Stimulated activated CD4-positive, alpha-beta T cell treated with anti-CD3 and anti-CD28 coated beads, TNF-alpha, amount 100 ng/mL, for 4 hours (primary cell): ENCODE measurements at places on chromosomes 1 and 21.

DNA sequence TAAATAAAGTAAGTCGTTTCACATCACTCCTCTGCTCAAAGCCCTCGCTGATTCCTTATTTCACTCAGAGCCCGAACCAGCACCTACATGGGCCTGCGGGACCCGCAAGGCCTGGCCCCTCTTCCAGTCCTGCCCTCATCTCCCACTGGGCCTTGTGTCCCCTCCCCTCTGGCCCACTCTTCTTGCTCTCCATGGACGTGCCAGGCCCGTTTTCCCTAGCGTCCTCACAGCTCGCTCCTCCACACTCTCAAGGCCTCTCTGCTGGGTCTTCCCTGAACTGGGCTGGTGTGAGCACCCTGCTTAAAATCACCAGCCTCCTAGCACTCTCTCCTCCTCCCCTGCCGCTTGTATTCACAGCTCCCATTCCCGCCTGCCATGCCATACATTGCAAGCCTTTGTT is 237.9 kb downstream of the FOXD2 start:
- no peak for DNase-seq

DNA sequence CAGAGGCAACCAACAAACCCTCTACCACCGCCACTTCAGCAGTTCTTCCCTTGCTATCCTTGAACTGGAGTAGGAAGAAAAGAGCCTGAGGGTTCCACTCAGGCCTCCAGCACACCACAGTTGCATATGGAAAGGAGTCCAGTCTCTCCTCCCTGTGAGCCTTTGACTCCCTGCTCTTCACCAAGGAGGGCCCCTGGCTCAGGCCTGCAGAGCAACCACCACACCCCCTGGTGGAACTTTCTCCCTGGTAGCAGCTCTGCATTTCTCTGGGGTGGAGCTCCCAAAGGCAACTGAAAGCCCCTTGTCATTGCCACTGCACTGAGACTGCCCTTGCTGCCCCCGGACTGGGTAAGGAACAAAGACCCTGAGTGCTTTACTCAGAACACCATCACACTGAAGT is 1021.5 kb upstream of the ADGRL2 start:
- DNase-seq = no peak

- DNase-seq = no peak
These were observed 101.9 kb upstream of the SLC45A1 start for GRCh38 chr1:8216005-8216404.

DNA sequence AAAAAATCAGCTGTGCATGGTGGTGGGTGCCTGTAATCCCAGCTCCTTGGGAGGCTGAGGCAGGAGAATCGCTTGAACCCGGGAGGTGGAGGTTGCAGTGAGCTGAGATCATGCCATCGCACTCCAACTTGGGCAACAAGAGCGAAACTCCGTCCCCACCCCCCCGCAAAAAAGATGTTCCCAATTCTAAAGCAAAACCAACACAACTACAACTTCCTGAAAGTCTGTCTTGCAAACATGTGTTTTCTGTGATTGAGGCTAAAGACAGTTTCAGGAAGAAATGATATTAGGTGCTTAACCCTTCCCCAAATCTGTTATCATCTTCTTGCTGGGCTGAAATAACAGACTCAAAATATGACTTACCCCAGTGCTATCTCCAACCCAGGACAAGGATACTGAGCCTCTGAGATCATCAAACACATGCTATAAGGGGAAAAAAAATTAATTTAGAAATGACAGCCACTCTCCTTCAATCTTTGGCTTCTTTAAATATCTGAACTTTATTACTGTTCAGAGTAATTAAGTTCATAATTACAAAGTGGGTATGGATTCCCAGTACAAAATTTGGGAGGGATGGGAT is 28.5 kb downstream of the SORT1 start:
- no peak for DNase-seq

GRCh38 chr1:248779350-248779749 is 23.8 kb upstream of the LYPD8 start:
- DNase-seq = no peak

GRCh38 chr1:31689854-31690253 is 14.0 kb downstream of the COL16A1 start:
- DNase-seq = no peak

DNA sequence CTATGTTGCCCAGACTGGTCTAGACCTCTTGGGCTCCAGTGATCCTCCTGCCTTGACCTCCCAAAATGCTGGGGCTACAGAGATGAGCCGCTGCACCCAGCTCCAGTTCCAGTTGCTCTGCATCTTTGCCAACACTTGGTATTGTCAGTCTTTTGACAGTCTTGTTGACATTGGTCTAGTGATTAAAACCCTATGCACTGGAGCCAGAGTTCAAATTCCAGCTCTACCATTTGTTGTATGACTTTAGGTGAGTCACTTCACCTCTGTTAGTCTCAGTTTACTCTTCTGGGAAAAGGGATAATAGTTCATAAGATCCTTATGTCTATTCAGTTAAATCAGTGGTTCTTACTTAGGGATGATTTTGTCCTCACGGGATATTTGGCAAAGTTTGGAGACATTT is 32.9 kb upstream of the MED18 start:
- no peak for DNase-seq

- DNase-seq = no peak
These were observed 44.2 kb upstream of the MTR start for GRCh38 chr1:236750928-236751327.

GRCh38 chr1:153390938-153391710 is at the start of gene S100A8:
Gene S100A8, minus strand, starts transcription at chr1:153391073. Its CDS starts 538 bp downstream, at chr1:153390535.
- DNase-seq = no peak

- no peak for DNase-seq
These were observed 332.1 kb downstream of the RRAGC start for GRCh38 chr1:38527373-38527966.

GRCh38 chr1:31417148-31417547 is 4.1 kb downstream of the SERINC2 start:
- no peak for DNase-seq

DNA sequence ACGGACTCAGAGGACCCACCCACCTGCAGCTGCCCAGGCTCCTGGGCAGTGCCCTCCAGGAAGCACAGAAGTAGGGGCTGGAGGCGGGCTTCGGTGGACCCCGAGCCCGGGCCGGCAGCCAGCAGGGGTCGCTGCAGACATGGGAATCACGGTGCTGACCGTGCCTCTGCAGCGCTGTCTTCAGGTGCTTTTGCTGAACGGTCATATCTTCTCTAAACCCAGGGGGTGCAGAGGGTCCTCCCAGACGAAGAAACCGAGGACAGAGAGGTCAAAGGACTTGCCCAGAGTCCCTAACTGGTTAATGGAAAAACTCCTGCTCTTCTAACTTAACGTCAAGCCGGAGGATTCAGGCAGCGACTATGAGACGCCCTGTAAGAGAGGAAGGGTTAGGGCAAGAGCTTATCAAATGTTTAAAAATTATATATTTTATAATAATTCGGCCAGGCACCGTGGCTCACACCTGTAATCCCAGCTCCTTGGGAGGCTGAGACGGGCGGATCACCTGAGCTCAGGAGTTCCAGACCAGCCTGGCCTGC is 21.5 kb upstream of the LEFTY2 start:
- DNase-seq = peak; percentile 41

- DNase-seq = no peak
These were observed 10.0 kb upstream of the IRF6 start for GRCh38 chr1:209815931-209816341.

DNA sequence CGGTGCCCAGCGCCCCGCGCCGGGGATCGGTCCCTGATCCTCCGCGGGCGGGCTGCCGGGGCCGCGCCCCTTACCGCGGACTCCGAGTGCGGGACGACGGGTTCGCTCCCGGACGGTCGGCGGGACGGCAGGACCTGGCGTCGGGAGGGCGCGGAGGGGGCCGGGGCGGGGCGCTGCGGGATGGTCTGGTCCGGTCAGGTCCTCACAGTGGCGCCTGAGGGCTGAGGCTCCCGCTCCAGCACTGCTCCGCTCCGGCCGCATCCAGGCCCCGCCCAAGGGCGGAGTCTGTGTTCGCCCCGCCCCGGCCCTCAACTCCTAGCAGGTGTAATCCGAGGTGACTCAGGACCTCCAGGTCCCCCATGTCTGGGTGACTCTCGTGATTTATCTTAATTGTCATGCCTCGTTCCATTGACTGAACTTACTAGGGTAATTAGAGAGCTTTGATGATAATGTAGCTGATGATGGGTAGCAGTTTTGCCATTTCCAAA is at the start of gene RAB3B:
RAB3B (minus strand) TSS at position 223 of the 488 bp plus-strand sequence. CDS start 13,583 bp downstream, outside the sequence.
- peak; percentile 83 for DNase-seq

DNA sequence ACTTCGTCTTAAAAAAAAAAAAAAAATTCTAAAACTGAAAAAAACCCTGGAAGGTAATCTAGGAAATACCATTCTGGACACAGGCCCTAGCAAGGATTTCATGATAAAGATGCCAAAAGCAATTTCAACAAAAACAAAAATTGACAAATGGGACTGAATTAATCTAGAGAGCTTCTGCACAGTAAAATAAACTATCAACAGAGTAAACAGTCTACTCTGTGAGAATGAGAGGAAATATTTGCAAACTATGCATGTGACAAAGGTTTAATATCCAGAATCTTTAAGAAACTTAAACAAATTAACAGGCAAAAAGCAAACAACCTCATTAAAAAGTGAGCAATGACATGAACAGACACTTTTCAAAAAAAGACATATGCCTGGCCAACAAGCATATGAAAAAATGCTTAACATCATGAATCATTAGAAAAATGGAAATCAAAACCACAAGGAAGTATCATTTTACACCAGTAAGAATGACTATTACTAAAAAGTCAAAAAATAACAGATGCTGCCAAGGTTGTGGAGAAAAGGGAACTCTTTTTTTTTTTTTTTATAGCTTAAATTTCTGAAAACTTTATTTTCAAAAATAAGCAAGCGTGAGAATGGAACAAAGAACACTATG is 29.4 kb upstream of the RNPC3 start:
- no peak for DNase-seq

DNA sequence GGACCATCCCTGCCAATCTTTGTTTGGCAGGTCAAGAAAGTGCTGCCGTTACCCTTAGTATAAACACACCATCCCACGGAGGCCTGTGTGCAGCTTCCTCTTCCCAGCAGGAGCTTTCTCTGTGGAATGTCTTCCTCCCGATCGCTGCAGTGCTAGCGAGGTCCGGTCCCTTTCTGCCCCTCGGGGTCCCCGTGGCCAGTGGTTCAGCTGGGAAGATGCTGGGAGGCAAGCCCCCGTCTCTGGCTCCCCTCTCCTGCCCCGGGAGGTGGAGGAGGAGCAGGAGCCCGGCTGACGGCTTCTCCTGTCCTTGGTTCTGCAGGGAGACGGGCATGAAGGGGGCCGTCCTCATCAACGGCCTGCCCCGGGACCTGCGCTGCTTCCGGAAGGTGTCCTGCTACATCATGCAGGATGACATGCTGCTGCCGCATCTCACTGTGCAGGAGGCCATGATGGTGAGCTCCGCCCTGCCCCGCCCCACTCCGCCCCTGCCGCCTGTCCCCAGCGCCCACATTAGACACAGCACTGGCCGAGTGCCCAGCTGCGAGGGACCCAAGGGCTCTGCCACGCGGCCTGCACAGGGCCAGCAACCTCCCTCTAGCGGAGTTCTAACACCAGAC is 42.1 kb downstream of the TFF3 start:
- DNase-seq = no peak

DNA sequence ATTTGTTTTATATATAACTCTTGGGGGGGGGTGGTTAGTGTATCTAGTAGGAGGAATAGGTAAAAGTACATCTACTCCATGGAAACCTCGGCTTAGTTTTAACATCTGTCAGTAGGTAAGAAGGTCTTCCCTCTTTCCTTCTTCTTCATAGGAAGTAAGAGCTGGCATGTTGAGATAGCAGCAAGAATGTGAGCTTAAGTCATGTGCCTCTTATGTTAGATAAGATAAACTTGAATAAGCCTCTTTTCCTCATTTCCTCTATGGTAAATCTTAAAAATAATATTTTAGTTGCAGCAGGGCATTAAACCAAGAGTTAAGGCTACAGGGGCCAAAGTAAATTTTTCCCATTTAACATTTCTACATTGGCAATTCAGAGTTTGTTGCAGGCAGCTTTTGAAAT is 100.4 kb downstream of the MAP3K21 start:
- DNase-seq = no peak

DNA sequence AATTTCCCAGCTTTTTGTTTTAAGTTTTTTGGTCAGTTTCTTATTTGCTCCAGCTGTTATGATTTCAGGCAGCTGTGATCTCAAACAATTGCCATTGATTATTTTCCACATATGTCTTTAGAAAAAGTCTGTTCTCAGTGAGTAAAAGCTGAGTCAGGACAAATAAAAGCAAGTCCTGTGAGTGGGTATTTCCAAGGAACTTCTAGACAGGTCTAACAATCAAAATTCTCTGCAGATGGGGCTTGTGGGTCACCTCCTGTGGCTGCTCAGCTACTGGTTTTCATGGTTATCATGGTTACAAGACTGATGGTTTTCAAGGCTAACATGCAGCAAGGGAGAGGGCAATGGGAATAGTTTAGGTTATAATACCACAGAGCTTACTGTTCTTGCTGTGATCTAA is 585.7 kb downstream of the LMO4 start:
- no peak for DNase-seq

DNA sequence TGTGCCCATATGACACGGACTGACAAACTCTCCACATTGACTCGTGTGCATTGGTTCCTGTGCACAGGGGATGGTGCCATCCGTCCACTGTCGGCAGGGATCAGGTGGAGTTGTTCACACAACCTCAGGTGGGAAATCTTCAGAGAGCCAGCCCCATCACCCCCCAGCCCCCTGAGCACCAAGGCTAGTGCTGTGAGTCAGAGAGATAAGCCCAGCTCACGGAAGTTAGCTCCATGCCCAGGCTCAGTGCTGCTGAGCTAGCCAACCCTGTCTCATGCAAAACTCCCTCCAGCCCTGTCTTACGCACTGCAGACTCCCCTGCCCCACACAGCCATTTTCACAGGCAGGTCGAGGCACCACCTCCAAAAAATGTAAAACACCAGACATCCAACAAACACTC is 139.0 kb upstream of the NGF start:
- DNase-seq = no peak

- no peak for DNase-seq
These were observed 21.4 kb downstream of the NADK start for GRCh38 chr1:1756661-1757421.

DNA sequence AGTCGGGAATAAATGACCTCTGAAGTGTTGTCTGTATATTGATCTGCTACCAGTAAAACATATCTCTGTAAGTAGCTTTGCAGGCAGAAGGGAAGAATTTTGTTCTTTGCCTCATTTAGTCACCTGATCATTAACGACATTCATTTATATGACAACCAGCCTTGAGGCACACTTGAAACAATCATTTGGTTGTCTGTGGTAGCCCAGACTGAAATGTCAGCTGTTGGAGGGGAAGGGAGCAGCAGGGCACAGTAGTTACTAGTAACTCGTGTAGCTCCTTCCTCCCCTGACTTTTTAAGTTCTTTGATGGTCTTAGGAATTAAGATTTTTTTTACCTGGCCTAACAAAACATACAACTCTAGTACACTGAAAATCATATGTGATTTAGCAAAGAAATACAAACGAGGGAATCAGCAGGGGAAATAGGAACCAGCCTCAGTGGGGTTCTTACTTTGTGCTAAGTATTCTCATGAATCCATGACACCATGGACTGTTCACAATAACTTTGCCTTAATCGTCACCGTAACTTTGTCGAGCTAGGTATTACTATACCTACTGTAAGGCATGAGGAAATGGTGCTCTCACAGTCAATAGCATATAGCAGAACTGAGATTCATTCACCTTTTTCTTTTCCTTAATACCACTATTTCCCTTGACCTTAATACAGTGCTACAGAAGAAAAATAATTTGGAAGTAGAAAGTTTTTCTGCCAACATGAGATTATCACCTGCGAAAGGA is 6.4 kb downstream of the IL12RB2 start:
- no peak for DNase-seq
